Osteoblast (primary cell): ENCODE measurements at places on chromosomes 7 and 10. TPM values are rescaled to one million over a fixed set of nuclear protein-coding genes. Genes with fewer than 3 reads are reported as not detected.

CPN1 gene
- not detected in 2 replicates for total RNA-seq

MNX1 gene
- total RNA-seq = not detected in 2 replicates

MYL7 gene
- total RNA-seq = not detected in 2 replicates

CRHR2 gene
- total RNA-seq = not detected in 2 replicates

ACTL6B gene
- total RNA-seq = not detected in 2 replicates

TRPV5 gene
- total RNA-seq = not detected in 2 replicates

GRCh38 chr10:116990276-116990800, 14.6 kb downstream of the SHTN1 start:
- no peak overlapping the region for H3K4me3 ChIP-seq
- no peaks in the 10 kb centered on the region for H3K4me1 ChIP-seq
- no peaks in the 10 kb centered on the region for H3K36me3 ChIP-seq

DNA sequence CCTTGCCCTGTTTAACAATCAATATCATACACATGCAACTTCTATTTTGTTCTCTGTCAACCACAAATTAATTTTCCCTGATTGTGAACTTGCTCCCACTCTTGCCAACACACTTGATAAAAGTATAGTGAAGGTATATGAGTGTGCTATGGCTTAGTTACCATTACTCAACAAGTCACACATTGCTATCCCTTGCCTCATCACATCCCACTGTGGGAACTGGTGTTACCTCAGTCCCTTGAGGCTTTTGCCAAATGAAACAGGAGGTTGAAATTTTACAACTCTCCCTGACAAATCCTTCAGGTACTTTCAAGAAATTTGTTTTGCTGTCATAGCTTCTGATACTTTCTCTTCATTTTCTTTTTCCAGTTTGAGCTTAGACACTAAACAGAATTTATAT, 472.5 kb upstream of the SEMA3D start:
- DNase-seq = no peak
- no peak overlapping the region for H3K4me3 ChIP-seq
- H3K36me3 ChIP-seq = no peaks in the 10 kb centered on the region
- H3K27ac ChIP-seq = no peak overlapping the region

GRCh38 chr7:121872831-121873288, at the start of gene PTPRZ1:
TSS of gene PTPRZ1 (plus strand) at chr7:121873161. CDS start at chr7:121873500, 339 bp downstream.
- H3K36me3 ChIP-seq = no peaks in the 10 kb centered on the region
- no peak within 1 kb of the TSS for H3K27ac ChIP-seq

DNA sequence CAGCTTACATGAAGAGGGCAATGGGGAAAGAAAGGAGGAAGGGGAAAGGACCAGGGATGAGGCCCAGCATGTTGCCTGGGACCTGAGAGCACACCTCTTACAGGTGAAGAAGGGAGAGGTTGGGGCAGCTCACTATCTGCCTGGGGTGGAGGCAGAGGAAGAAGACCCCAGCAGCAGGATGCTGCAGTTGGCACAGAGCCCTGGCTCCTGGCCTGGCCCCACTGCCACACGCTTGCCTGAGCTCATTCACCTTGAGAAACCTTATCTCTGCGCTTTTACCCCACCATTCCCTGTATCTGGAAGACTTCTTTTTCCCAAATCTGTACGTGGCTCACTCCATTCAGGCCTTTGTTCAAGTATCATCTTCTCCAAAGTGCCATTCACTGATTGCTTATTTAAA, 147.8 kb upstream of the TMEM72 start:
- H3K36me3 ChIP-seq = no peaks in the 10 kb centered on the region

GRCh38 chr7:77473229-77474005, 57.3 kb upstream of the GSAP start:
- no peaks in the 10 kb centered on the region for H3K4me1 ChIP-seq
- no peak for DNase-seq
- H3K27ac ChIP-seq = no peak overlapping the region
- H3K4me3 ChIP-seq = no peak overlapping the region

- H3K4me1 ChIP-seq = peaks cover 26% of the 10 kb centered on the region
- peaks cover 10% of the 10 kb centered on the region for H3K36me3 ChIP-seq
- DNase-seq = peak; percentile 54
- no peaks in the 10 kb centered on the region for H3K27me3 ChIP-seq
- H3K27ac ChIP-seq = no peak overlapping the region
Observed at GRCh38 chr7:50652400-50653125, 87.4 kb upstream of the DDC start.

DNA sequence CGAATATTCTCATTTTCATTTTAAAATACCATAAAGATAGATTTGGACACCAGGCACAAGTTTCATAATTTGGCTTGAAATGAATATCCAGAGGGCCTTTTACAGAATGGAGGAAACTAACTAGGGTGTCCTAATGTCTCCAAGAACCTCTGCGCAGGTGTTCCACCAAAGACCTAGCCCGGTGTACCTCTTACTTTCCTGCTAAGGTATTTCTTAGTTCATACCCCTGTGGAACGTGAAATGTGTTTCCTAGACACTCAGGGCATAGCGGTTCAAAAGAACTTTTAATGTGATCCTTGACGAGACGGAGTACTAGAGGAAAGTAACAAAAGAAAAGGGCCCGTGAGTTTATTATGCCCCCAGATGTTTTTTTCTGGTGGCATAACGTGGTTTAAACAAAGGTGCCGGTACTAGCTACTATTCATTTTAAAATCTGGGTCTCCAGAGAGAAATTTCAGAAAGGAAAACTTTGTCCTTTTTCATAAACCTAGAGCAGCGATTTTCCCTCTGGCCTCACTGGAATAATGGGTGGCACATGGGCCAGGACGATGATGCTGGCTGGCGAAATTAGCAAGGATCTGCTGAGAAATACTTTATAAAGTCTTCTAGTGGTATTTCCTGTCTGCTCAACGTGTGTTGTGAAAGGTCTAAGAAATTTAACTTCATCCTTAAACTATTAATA, 1.4 kb downstream of the APBB1IP start:
- H3K4me3 ChIP-seq = peak overlapping the region; percentile 75
- H3K36me3 ChIP-seq = no peaks in the 10 kb centered on the region
- peak overlapping the region; percentile 59 for H3K27ac ChIP-seq
- H3K4me1 ChIP-seq = peaks cover 26% of the 10 kb centered on the region
- DNase-seq = no peak

DNA sequence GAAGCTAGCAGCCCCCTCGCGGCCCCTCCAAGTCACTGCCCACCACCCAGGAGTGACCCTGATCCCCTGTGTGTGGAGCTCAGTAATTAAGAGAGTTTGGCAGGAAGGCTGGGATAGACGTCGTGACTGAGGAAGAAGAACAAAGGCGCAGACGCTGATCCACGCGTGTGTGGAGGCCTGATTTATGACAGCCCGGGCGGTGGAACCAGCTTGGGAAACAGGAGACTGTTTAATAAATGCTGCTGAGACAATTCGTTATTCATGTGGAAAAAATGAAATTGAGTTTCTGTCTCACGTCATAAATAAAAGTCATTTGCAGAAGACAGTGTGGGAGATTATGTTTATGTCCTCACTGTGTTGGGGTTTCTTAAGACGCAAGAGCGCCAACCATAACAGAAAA, 130.8 kb downstream of the ELFN1 start:
- H3K27ac ChIP-seq = no peak overlapping the region
- no peak for DNase-seq
- no peak overlapping the region for H3K4me3 ChIP-seq
- H3K4me1 ChIP-seq = no peaks in the 10 kb centered on the region
- H3K27me3 ChIP-seq = no peaks in the 10 kb centered on the region

- no peaks in the 10 kb centered on the region for H3K27me3 ChIP-seq
- peak; percentile 93 for DNase-seq
- peak within 1 kb of the TSS; percentile 86 for H3K4me3 ChIP-seq
- H3K36me3 ChIP-seq = no peaks in the 10 kb centered on the region
- peak within 1 kb of the TSS; percentile 96 for H3K27ac ChIP-seq
- peaks cover 16% of the 10 kb centered on the region for H3K4me1 ChIP-seq
Observed at GRCh38 chr10:60944058-60944909, at the start of gene RHOBTB1. TSS of gene RHOBTB1 (minus strand) at chr10:60944185. CDS start at chr10:60911542, 32,643 bp downstream.

DNA sequence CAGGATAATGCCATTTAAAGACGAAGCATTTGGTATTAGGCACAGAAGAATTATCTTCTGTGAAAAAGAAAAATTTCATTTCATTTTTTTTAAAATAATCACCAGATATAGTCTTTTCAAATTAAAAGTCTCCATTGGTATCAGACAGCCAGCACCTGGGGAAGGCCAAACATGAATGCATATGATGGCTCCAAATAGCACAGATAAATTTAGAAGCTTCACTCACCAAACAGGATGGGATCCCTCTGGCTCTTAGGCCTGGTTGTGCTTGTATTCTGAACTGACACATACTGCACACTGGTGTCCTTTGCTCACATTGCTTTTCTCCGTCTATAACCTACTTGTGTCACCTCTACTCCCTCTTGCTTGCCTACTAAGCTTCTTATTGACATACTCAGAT, 169.5 kb upstream of the CHRM2 start:
- H3K4me3 ChIP-seq = no peak overlapping the region
- no peak overlapping the region for H3K27ac ChIP-seq
- no peaks in the 10 kb centered on the region for H3K4me1 ChIP-seq

- H3K4me3 ChIP-seq = no peak overlapping the region
- no peaks in the 10 kb centered on the region for H3K4me1 ChIP-seq
- H3K27me3 ChIP-seq = no peaks in the 10 kb centered on the region
- no peak overlapping the region for H3K27ac ChIP-seq
- no peaks in the 10 kb centered on the region for H3K36me3 ChIP-seq
Observed at GRCh38 chr7:158596309-158596708, 8.7 kb upstream of the PTPRN2 start.

GRCh38 chr10:59006511-59007306, 169.7 kb upstream of the PHYHIPL start:
- H3K27ac ChIP-seq = no peak overlapping the region
- DNase-seq = peak; percentile 82
- no peak overlapping the region for H3K4me3 ChIP-seq
- no peaks in the 10 kb centered on the region for H3K36me3 ChIP-seq
- peaks cover 7% of the 10 kb centered on the region for H3K4me1 ChIP-seq
- no peaks in the 10 kb centered on the region for H3K27me3 ChIP-seq

- H3K4me3 ChIP-seq = no peak overlapping the region
- no peaks in the 10 kb centered on the region for H3K4me1 ChIP-seq
- DNase-seq = peak; percentile 15
- H3K27me3 ChIP-seq = no peaks in the 10 kb centered on the region
- H3K27ac ChIP-seq = no peak overlapping the region
Observed at GRCh38 chr10:56068473-56069263, 292.4 kb downstream of the ZWINT start.

- H3K4me1 ChIP-seq = peaks cover 18% of the 10 kb centered on the region
- no peaks in the 10 kb centered on the region for H3K36me3 ChIP-seq
- H3K27ac ChIP-seq = peak overlapping the region; percentile 84
- no peaks in the 10 kb centered on the region for H3K27me3 ChIP-seq
- peak overlapping the region; percentile 97 for H3K4me3 ChIP-seq
Observed at GRCh38 chr10:14953424-14954000, 384 bp downstream of the DCLRE1C start.

GRCh38 chr10:34808801-34809745, 6.0 kb downstream of the PARD3 start:
- H3K4me3 ChIP-seq = peak overlapping the region; percentile 66
- H3K36me3 ChIP-seq = no peaks in the 10 kb centered on the region
- DNase-seq = peak; percentile 87
- no peaks in the 10 kb centered on the region for H3K27me3 ChIP-seq
- no peak overlapping the region for H3K27ac ChIP-seq
- peaks cover 18% of the 10 kb centered on the region for H3K4me1 ChIP-seq

GRCh38 chr10:62000726-62001125, 99.2 kb downstream of the ARID5B start:
- H3K4me3 ChIP-seq = no peak overlapping the region
- H3K36me3 ChIP-seq = peaks cover 23% of the 10 kb centered on the region
- H3K27ac ChIP-seq = no peak overlapping the region
- peaks cover 11% of the 10 kb centered on the region for H3K4me1 ChIP-seq
- DNase-seq = no peak

DNA sequence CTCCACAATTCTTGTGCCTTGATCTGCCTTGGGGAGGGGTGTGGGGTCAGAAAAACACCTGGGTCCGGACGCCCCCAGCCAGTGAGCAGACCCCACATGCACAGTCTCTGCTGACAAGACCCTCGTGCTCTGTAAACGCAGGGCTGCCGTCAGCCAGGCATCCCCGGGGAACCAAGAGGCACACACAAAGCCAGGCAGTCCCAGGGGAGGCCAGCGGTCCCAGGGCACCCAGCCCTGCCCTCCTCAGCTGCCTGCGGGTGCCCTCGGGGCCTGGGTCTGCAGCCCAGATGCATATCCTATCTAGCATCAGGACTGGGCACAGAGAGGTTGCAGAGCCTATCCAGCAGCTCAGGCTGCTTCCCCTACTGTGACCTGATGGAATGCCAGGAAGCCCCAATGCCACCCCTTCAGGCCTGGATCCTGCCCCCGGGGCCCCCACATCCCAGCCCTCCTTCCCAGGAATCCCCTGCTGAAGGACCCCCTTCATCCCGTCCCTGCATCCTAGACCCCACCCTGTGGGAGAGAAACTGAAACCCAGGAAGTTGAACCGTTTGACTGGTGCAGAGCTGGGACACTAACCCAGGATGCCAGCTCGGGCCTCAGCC, 92.4 kb downstream of the MICALL2 start:
- DNase-seq = no peak
- H3K4me3 ChIP-seq = no peak overlapping the region
- H3K27ac ChIP-seq = no peak overlapping the region

GRCh38 chr7:156616269-156617202, 24.0 kb upstream of the RNF32 start:
- peak; percentile 80 for DNase-seq
- H3K27ac ChIP-seq = no peak overlapping the region
- no peaks in the 10 kb centered on the region for H3K36me3 ChIP-seq
- H3K4me3 ChIP-seq = peak overlapping the region; percentile 30

GRCh38 chr10:98748298-98748697, 301.6 kb upstream of the HPS1 start:
- no peak overlapping the region for H3K27ac ChIP-seq
- H3K36me3 ChIP-seq = no peaks in the 10 kb centered on the region
- H3K27me3 ChIP-seq = no peaks in the 10 kb centered on the region
- no peak for DNase-seq
- H3K4me3 ChIP-seq = no peak overlapping the region

- H3K27me3 ChIP-seq = no peaks in the 10 kb centered on the region
- peak; percentile 68 for DNase-seq
- H3K4me3 ChIP-seq = no peak overlapping the region
- peaks cover 7% of the 10 kb centered on the region for H3K36me3 ChIP-seq
- H3K27ac ChIP-seq = peak overlapping the region; percentile 66
Observed at GRCh38 chr10:102633287-102633686, 11.0 kb upstream of the TRIM8 start.

DNA sequence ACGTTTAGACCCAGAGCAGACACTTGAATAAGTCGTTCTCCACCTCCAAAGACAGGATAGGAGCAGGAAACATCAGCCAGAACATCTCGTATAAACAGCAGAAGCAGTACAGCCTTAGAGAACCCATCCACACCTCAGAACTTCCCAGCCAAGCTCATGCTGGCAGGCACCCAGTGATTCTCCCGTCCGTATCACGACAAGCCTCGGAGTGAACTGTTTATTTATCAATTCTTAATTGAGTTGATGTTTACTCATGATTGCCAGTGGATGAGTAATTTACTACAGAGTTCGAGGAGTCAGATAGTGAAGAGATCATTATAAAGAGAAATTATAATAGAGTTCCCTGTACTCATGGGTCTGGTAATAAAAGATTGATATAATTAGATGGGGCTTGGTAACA, 811.5 kb downstream of the LRMDA start:
- DNase-seq = no peak
- no peak overlapping the region for H3K27ac ChIP-seq
- H3K27me3 ChIP-seq = no peaks in the 10 kb centered on the region
- no peaks in the 10 kb centered on the region for H3K36me3 ChIP-seq
- H3K4me3 ChIP-seq = no peak overlapping the region
